ENCODE measurements at places on chromosomes 3 and 15.

GRCh38 chr3:178159691-178160220 lies 376.5 kb upstream of the KCNMB2 start:
- no peak for DNase-seq

DNA sequence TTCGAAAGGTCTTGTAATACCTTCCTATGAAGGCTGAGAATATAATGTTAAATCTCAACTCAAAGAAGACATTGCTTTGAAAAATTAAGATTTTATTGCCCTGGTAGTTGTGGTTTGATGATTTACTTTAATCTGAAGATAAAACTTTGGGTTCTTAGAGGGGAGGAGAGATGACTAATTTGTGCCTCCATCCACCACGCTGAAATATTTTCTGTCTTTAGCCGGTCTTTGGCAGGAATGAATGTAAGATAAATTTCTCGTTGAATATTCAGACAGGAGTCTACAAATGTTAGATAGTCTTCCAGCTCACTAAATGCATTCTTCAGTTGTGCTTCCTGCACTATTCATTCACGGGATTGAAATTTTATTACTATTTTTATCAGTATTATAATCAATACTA lies 844.3 kb upstream of the NR2F2 start:
- DNase-seq, result no peak

GRCh38 chr3:152053866-152054265 lies 180.4 kb downstream of the SUCNR1 start:
- DNase-seq, result no peak

DNA sequence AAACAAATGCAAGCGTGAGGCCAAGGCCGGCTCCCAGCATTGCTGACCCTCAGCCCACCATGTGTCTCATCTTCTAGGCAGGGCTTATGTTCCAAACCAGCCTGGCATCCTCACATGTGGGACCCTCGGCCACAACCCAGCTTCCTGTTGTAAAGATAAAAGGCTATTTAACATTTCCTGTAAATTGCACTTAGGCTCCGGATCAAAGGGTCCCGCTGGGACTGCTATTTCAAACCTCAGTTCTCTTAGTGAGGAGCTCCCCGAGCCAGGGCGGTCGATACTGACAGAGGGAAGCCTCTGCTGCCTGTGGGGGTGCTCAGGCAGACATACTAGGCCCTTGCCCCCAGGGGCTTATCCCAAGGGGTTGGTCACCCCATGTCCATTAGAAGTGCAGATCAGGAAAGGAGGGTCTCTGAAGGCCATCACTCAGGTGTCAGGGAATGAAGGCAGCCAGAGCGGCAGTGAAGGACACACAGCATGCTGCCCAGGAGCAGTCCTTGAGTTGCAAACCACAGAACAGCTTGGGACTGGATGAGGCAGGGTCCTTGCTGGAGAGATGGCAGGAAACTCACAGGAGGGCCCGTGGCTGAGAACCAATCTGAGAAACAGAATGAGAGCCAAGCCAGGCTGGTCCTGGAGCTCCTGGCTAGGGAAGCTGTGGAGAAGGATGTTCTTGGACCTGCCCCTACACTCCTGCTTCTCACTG lies 239.9 kb downstream of the TLE3 start:
- DNase-seq, result peak; percentile 89

DNA sequence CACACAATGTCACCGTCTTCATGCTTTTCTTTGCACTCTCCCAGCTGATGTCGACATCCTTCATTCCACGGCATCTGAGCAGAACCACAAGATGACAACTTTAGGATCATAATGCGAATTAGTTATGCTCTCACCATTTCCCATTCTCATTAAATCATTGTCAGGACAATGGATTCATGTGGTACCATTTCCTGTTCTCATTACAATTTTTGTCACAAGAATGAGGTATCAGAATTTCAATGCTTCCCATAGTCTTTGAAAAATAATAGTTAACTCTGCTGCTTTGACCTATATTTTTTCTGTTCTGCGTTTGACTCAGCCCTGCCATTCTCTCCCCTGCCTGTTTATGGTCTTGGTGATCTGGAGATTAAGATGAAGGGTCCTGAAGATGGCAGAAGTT lies 175.7 kb upstream of the MDFIC2 start:
- DNase-seq, result no peak

Data from Jurkat, Clone E6-1 (cell line).